ENCODE measurements at places on chromosomes 16 and 17.

- no peak for DNase-seq
Observed at GRCh38 chr16:70702624-70703023, 16.8 kb upstream of the MTSS2 start.

- DNase-seq, result peak; percentile 82
Observed at GRCh38 chr17:76714822-76715495, 4.2 kb upstream of the MXRA7 start.

- DNase-seq, result no peak
Observed at GRCh38 chr17:871751-872519, 89.8 kb downstream of the MRM3 start.

DNA sequence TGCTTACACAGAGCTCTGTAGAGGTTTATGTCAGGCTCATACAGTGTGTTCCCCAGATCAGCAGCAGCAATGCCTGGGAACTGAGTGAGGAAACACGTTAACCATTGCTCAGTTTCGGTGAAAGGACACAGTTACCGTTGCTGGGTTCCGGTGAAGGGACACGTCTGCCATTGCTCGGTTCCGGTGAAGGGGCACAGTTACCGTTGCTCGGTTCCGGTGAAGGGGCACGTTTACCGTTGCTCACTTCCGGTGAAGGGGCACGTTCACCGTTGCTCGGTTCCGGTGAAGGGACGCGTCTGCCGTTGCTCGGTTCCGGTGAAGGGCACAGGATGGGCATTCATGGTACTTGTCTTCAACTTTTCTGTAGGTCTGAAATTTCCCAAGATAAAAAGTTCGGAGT, 81.7 kb downstream of the MRM3 start:
- DNase-seq, result no peak

DNA sequence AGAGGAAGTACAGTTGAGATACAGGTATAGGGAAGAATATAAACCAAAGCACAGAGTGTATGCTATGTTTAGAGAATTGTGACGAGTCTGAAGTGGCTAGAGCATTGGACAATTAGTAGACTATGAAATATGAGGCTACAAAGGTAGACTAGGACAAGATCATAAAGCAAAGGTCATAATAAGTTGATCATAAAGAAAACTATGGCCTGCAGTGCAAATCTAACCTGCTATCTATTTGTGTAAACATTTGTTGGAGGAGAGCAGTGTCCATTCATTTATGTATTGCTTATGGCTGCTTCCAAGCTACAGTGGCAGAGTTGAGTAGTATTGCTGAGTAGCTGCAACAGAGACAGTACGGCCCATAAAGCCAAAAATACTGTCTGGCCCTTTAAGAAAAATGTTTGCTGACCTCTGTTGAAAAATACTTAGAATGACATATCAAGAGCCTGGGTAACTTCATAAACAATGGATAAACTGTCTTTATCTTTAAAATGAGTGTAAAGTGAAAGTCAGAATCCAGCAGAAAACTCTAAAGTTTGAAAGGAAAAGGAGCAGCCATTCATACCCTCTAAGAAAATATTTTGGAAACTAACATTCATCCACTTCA, 14.5 kb upstream of the OR1E2 start:
- DNase-seq, result peak; percentile 6

Measured in OCI-LY7 (cell line).